Suppressor macrophage (primary cell): ENCODE measurements at places on chromosomes 2 and 18.
A peak's percentile ranks its signal among the peaks of the same experiment; 100 is the strongest.

DNA sequence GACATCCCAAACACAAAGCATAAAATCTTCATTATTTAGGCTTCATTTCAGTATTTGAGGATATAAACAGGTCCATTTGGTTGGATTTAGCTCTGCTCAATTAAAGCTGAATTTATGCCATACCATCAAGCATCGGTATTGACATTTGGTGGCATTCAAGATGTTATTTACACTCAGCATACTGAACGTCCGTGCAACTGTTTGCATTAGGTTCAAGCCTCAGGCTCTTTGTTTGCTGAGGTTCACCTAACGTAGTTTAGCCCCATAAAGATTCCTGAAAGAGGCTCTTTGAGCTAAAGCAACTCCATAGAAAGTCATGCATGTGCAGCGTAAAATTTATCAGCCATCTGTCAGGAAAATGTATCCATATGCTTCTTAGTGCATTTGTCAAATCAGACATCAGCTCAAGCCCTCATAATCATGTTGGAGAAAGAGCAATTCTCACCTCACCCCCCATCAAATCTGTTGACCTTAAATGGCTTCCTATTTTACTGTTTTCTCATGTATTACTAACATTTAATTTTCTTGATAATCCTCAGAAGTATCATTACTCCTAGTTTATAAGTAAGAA is 366.9 kb downstream of the EPHA4 start:
- DNase-seq: no peak

- peak; percentile 72 for DNase-seq
Observed at GRCh38 chr18:34495506-34495905, 214.6 kb upstream of the DTNA start.

- DNase-seq: peak; percentile 88
Observed at GRCh38 chr2:65053199-65053598, 3.0 kb upstream of the CEP68 start.

GRCh38 chr2:197952540-197953202 is 148.3 kb downstream of the PLCL1 start:
- peak; percentile 18 for DNase-seq

GRCh38 chr2:167697194-167697593 is 550.2 kb downstream of the STK39 start:
- no peak for DNase-seq

- no peak for DNase-seq
Observed at GRCh38 chr2:10279946-10280463, 22.7 kb upstream of the HPCAL1 start.

DNA sequence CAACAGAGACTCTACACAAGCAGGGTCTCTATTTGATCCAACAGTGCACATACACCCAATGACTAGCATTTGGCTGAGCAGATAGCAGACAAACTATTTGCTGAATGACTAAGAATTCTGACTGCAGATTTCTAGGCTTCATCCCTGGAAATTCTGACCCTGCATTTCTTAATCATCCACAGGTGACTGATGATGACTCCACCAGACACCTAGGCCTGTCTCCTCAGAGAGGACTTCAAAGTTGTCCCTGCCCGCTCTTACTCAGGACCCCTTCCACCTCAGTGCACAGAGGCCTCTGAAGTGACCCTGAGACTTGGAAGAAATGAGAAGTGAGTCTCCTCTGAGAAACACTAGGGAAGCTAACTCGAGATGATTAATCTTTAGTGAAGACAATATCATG is 51.3 kb downstream of the SEPTIN10 start:
- no peak for DNase-seq

- no peak for DNase-seq
Observed at GRCh38 chr18:79511671-79512301, 116.1 kb downstream of the NFATC1 start.

GRCh38 chr2:161068670-161069069 is 91.6 kb upstream of the TANK start:
- DNase-seq: no peak

- no peak for DNase-seq
Observed at GRCh38 chr18:986051-986450, 81.4 kb downstream of the ADCYAP1 start.

- DNase-seq: peak; percentile 5
Observed at GRCh38 chr18:31610286-31611205, 18.9 kb downstream of the TTR start.

DNA sequence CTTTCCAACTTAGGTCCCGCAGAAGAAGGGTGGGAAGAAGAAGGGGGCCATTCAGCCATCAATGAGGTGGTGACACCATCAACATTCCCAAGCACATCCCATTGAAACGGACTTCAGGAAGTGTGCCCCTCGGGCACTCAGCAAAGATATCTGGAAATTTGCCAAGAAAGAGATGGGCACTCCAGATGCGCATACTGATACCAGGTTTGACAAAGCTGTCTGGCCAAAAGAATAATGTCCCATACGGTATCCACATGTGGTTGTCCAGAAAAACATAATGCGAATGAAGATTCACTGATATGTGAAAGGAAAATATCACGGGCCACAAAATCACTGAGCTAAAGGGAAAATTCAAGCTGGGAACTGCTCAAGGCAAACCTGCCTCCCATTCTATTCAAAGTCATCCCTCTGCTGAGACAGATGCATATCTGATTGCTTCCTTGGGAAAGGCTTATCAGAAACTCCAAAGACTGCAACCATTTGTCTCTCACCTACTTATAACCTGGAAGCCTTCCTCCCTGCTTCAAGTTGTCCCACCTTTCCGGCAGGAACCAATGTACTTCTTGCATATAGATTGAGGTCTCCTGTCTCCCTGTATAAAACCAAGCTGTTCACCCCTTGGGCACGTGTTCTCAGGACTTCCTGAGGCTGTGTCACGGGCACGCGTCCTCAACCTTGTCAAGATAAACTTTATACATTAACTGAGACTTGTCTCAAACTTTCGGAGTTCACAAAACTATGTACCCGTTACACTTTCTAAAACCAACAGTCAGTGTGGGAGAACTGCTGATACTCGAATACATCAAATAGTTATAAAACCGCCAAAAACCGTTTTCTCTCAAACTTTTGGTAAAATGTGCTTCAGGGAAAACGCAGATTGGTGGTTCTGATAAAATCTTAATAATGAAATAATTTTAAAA is 1.3 kb upstream of the PDK1 start:
- DNase-seq: no peak

- no peak for DNase-seq
Observed at GRCh38 chr2:25845843-25846505, 32.3 kb downstream of the ASXL2 start.

DNA sequence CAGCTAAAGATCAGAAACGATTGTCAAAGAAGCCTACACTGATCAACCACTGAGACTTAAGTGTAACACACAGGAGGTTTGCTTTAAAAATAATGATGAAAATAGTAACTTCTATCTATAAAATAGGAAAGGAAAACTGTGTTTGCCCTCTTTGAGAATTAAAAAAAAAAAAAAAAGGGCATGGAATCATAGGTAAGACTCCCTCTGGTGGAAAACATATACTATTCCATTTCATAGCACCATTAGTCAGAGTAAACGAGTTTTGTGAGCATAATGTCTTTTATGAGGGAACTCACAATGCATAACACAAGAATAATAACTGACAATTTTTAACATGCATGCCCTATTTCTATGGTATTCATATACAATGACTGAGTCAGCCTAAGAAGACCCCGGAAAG is 36.3 kb downstream of the SLC35F5 start:
- no peak for DNase-seq

DNA sequence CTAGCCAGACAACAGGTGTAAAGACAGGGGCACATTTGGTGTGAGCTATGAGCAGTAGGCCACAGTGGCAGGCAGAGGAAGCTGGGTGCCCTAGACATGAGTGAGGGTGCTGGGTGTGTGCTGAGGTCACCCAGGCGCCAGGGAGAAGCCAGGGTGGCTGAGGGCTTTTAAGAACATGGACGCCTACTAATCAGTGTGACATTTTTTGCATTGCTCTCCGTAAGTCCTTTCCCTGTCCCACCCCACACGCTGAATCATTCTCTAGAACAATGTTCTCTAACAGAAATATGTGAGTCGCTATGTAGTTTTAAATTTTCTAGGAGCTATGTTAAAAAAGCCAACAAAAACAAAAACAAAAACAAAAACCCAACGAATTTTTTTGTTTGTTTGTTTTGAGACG is 204.5 kb upstream of the REV1 start:
- no peak for DNase-seq

- DNase-seq: no peak
Observed at GRCh38 chr2:73919596-73920228, 7.0 kb upstream of the DGUOK start.

DNA sequence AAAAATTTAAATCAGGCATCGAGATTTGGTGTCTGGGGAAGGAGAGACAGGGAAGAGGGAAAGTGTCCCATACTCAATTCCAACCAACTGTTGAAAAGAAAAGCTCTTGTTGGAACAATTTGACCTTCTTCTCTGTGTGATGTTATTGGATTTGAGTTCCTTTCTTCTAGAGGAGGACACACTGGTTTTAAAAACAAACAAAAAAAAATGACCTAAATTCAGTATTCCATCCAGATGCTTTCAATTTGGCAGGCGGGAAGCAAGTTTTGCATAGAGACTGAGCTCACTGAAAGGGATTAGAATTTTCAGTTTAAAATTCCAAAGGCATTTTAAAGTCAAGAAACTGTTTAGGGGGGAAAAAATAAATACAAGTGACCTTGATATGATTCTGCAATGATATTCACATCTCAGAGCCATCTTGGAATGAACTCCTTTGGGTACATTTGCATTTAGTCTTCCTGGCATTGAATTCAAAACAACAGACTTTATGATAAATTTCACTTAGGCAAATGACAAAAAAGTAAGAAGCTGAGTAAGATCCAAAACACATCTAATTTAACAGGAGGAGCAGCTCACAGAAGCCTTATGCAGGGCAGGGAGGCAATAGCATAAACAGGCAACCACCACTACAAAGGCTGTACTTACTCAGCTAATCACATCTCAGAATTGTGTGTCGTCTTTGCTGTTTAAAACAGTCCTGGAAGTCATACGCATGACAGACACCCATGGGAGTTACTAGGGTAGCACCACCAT is 126.8 kb downstream of the CDH20 start:
- DNase-seq: no peak

- no peak for DNase-seq
Observed at GRCh38 chr18:63314062-63314790, 5.3 kb downstream of the BCL2 start.

- DNase-seq: no peak
Observed at GRCh38 chr2:223908304-223908998, 36.7 kb downstream of the WDFY1 start.

DNA sequence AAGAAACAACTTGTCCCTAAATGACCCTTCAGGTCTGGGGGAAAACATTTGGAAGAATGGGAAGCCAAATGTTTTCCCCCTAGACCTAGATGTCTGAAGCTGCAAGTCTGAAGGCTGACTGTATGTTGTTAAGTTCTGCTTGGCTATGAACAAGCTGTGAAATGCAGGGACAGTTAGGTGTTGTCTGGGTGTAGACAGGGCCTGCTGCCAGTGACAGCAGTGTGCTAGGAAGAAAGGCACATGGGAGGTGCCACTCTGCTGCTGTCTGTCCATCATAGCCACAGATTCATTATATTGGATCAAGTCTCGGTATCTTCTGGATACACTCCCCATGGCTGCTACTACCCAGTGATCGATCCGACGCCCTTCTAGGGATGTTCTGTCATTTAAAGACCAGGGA is 265.9 kb upstream of the PXDN start:
- no peak for DNase-seq

DNA sequence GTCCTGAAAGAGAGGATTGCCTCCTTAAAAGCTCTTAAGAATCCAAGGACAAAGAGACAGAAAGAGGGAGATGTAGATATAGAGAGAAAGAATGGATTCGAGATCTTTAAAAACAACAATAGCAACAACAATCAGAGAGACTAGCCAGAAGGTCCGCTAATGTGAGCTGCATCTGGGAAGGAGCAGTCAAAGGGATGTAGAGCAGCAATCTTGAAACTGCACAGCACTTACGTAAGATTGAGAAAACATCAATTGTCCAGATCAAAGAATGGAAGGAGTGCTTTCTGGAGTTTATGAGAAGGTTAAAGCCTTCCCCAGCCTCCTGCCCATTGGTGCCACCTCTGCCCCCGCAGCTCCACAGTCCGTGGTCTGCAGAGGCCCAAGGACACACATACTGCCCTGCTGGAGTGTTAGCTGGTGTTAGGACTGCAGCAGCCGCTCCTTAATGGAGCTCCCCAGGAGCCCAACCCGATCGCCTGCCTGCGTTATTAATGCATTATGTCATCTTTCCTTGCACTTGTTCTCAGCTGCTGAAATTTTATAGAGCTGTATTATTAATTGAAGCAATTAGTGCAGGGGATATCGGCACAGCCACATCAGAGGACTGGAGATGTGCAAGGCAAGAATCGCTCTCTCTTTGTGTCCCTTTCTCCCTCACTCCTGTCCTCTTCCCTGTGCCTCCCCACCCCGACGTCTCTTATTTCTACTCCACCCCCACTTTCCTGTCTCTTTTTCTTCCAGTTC is 94.2 kb upstream of the STPG4 start:
- no peak for DNase-seq

DNA sequence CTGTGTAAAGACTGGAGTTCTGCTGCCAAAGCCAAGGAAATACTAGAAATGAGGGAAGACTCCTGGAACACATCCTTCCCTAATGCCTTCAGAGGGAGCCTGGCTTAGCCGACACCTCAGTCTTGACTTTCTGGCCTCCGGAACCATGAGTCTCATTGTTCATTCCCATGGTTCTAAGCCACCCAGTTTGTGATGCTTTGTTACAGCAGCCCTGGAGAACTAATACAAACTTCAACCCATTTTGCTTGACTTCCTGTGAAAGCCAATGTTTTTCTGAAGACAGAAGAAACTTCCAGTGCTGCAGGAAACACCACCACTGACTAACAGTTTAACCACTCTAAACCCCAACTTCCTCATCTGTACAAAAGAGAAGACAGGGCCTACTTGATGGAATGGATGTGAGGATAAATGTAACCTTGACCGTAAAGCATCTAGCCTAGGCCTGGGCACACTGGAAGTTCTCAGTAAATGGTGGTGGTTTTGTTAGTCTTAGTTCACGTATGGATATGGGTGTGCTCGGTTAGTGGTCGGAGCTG is 85.9 kb upstream of the RFX8 start:
- DNase-seq: peak; percentile 51

DNA sequence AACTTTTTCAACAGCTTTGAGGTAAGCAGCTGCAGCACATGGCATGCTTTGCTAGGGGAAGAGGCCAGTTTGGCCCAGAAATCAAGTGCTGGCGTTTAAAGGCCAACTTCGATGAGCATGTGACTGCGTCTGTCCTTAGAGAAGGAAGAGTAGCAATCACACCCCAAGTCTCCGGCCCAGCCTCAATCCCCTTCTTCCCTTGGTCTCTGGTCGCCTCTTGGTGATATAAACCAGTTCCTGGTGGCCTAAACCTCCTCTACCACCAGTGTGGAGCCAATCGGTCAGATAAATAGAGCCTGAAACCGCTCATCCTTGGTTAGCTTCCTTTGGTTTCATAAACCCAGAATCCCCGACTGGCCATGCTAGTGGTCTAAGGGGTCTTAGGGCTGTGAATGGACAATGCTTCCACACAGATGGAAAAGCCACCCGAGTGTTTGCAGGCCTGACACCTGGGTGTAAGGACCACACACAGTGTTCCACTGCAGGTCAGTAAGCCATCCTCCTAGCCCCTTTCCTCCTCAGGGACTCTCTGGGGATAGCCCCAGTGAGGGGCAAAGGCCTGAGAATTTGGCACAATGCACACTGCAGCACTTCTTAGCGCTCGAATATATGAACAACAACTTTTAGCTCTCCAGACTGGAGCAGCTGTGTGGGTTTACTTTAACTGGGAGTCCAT is 23.0 kb upstream of the COX7A2L start:
- no peak for DNase-seq

- no peak for DNase-seq
Observed at GRCh38 chr2:210667711-210668110, 111.3 kb downstream of the CPS1 start.

- no peak for DNase-seq
Observed at GRCh38 chr2:71800851-71801250, 346.8 kb downstream of the CYP26B1 start.
